ENCODE measurements at places on chromosomes 3 and 15. TPM values are rescaled to one million over a fixed set of nuclear protein-coding genes. Genes with fewer than 3 reads are reported as not detected.

MUC20 gene
- 2.3 TPM for total RNA-seq

- ATAC-seq = no peak
These were observed 8.4 kb upstream of the NR2C2 start for GRCh38 chr3:14938954-14939353.

GRCh38 chr3:64368257-64369020 is 143.2 kb upstream of the PRICKLE2 start:
- ATAC-seq = peak; percentile 57

DNA sequence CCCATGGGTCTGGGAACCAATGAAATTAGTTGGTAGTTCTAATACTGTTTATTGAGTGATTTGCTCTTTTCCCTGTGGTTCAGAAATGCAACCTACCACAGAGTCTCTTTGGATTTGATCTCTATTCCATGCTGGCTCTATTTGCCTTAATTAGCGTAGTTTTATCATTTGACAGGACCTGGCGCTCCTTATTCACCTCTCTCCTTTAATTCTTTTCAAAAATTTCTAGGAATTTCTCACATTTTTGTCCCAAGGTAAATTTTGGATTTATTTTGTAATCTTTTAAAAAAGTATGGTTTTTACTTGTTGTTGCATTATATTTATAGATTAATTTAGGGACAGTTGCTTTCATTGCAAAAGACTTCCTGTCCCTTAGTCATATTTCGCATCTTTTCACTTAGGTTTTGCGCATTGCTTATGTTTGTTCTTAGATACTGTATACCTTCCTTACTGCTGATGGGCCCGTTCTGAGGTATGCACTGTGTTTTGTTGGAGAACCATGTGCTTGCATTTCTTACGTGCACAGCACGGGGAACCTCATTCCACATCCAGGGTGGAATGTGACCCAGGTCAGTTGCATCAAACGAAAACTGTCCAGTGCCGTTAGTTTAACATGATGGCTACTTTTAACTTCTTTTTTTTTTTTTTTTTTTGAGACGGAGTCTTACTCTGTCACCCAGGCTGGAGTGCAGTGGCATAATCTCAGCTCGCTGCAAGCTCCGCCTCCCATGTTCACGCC is 27.0 kb downstream of the SENP5 start:
- ATAC-seq = no peak
